ENCODE measurements at places on chromosomes 7 and 10.

- no peak for DNase-seq
These were observed 1.8 kb downstream of the DDIT4 start for GRCh38 chr10:72275351-72276012.

- DNase-seq = peak; percentile 29
These were observed 113.3 kb upstream of the CREB5 start for GRCh38 chr7:28298870-28299518.

DNA sequence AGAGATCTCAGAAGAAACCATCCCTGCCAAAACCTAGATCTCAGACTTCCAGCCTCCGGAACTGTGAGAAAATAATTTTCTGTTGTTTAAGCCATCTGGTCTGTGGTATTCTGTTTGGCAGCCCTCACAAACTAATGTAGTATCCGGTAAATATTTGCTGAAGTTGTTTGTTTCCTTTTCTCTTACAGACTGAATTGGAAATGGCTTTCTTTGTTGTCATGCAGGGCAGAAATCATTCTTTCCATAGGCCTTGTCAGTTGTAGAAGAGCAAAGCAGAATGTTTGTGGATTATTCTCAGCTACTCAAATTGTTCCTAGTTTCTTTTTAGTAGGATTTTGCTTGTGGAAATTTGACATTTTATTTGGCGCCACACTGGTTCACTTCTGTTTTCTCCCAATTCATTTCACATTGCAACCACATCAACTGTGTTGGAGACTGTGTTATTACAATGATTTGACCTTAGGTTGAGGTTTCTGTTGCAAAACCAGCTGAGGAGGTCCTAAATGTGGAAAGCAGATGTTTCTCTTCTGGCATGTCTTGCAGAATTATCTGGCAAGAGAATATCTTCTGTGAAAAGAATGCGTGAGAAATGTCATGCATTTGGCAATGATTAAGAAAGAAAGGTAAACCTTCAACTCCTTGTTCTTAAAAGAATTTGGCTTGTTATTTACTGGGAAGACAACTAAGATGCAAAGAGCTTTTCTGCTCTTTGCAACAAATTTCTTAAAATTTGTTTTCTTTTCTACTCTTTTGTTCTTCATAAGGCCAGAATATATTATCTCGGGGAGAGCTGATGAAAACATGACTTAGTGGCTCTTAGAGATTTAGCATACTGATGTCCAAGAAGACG lies 25.8 kb downstream of the ACTA2 start:
- no peak for DNase-seq

DNA sequence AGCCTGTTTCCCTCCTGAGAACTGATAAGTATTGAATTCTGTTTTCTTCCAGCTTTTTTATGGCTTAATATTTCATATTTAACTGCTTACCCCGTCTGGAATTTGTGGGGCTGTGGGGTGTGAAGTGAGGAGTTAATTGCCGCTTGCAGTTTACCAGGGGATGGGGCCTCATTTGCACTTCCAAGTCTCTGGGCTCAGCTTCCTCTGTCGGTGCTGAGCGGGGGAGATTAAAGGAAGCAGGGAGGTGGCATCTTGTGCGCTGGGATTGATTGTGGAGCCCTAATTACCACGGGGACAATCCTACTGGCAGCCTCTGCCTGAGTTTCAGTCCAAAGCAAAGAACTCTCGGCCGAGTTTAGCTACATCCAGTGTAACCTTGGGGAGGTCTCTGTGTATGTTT lies 33.4 kb downstream of the ELFN1 start:
- no peak for DNase-seq

DNA sequence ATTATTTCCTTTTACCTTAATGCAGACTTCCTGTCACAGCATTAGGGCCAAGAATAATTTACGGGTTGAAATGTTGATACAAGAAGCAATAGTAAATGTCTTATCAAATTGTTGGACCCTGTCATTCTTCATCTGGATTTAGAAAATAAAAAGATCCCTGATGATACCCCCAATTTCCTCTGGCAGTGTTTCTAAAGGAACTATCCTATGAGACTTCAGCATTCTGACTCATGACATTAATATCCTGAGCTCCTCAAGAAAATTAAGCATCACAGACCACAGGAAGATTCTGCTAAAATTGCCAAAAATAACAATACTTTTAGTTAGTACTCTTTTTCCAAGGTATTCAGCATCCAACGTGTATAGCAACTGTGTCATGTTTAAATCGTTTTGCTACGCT lies 490.5 kb upstream of the ANKRD30A start:
- DNase-seq = no peak

DNA sequence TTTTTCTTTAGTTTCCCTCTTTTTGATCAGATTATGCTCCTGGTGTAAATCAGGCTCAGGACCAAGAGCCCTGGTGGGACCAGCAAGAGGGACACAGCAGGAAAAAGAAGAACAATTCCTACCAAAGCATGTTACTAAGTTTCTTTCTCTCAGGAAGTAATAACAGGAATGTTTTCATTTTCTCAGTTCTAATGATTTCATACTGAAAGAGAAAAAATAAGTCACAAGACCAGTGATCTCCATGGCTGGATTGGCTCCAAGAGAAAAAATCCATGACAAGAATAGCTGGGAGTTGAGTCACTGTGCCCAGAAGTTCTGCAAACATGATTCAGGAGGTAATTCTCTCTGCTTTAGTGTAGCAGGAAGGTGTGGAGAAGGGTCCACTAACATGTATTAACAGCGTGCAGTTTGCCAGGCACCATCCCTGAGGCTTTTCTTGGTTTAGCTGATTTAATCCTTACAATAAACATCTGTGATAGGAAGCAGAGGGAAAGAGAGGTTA lies 23.8 kb upstream of the IFIT2 start:
- DNase-seq = peak; percentile 71

- DNase-seq = no peak
These were observed 48.0 kb upstream of the SP8 start for GRCh38 chr7:20834656-20835055.
